ENCODE measurements at places on chromosomes 4 and X. TPM values are rescaled to one million over a fixed set of nuclear protein-coding genes. Genes with fewer than 3 reads are reported as not detected.

- DNase-seq, result no peak
These were observed 229.8 kb downstream of the DKK2 start for GRCh38 chr4:106806158-106806797.

DNA sequence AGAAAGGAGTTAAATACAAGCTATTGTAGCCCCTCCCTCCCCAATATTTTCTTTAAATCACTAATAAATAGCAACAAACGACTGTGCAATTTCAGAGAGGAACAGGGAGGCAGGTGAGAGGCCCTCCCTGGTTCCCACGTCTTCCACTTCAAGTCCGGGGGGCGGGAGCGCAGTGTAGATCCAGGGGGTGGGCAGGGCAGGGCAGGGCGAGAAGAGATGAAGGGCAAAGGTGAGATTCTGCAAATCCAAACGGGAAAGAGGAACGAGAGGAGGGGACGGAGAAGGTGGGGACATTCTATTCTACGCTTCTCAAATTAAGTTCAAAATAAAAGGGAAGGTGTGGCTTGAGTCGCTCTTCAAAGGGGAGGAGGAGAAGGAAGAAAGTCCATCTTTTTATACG lies 6.8 kb downstream of the NKX6-1 start:
- DNase-seq, result no peak

GRCh38 chrX:48911412-48912182 lies at the start of gene SLC35A2:
Gene SLC35A2, minus strand, starts transcription at chrX:48911646. Its CDS starts 10 bp downstream, at chrX:48911636.
- DNase-seq, result peak; percentile 89

- no peak for DNase-seq
These were observed 111.3 kb downstream of the AFF1 start for GRCh38 chr4:87046121-87046551.

- no peak for DNase-seq
These were observed 822.3 kb upstream of the TENM3 start for GRCh38 chr4:181420950-181421349.

- no peak for DNase-seq
These were observed 31.1 kb downstream of the MAML3 start for GRCh38 chr4:140122891-140123290.

GRCh38 chr4:176981074-176981473 lies 188.4 kb upstream of the VEGFC start:
- no peak for DNase-seq

GRCh38 chr4:138952411-138952810 lies 63.2 kb upstream of the NOCT start:
- no peak for DNase-seq

- no peak for DNase-seq
These were observed at the start of gene RS1 for GRCh38 chrX:18672008-18672407. Gene RS1, minus strand, starts transcription at chrX:18672108. Its CDS starts 40 bp downstream, at chrX:18672068.

DNA sequence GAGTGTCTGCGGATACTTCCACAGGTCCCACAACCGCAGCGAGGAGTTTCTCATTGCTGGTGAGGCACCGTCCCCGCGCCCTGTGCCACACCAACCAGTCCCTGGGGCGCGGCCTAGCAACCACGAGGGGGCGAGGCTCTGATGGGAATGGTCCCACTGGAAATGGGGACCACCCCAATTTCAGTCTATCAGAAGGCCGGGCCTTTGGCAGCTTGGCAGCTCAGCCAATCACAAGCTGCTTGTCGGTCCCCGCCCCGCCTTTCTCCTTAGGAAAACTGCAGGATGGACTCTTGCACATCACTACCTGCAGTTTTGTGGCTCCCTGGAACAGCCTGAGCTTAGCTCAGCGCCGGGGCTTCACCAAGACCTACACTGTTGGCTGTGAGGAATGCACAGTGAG lies 3.0 kb downstream of the TIMP1 start:
- DNase-seq, result no peak

DNA sequence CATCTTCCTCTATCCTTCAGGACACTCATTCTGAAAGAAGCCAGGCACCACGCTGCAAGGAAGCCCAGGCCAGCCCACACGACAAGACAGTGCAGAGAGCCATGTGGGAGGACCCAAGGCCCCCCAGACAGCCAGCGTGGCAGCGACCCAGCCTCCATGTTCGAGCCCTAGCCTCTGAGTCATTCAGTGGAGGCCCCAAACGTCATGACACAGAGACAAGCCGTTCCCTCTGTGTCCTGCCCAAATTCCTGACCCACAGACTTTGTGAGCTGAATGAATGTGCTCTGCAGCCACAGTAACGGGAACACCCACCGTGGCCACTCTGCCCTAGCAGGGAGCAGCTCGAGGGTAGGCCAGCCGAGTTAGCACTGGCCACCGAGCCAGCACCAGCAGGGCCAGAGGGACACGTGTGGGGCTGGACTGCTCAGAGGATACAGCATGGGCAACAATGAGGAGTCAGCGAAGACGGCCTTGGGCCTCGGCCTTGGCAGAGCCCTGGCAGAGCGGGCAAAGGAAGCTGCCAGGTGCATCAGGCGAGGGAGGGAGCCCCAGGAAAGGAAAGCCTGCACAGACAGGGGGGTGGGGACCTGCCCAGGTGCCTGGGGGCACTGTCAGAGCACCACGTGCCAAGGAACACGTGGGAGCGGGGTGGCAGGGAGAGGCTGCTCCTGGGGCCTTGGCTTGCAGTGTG lies 8.6 kb downstream of the BLOC1S4 start:
- DNase-seq, result no peak

GRCh38 chr4:23083391-23083790 lies 390.7 kb downstream of the GBA3 start:
- DNase-seq, result no peak

- DNase-seq, result peak; percentile 36
These were observed 265.9 kb downstream of the ADAMTS3 start for GRCh38 chr4:72302981-72303704.

GRCh38 chr4:87240341-87240740 lies 19.9 kb upstream of the KLHL8 start:
- DNase-seq, result no peak

DNA sequence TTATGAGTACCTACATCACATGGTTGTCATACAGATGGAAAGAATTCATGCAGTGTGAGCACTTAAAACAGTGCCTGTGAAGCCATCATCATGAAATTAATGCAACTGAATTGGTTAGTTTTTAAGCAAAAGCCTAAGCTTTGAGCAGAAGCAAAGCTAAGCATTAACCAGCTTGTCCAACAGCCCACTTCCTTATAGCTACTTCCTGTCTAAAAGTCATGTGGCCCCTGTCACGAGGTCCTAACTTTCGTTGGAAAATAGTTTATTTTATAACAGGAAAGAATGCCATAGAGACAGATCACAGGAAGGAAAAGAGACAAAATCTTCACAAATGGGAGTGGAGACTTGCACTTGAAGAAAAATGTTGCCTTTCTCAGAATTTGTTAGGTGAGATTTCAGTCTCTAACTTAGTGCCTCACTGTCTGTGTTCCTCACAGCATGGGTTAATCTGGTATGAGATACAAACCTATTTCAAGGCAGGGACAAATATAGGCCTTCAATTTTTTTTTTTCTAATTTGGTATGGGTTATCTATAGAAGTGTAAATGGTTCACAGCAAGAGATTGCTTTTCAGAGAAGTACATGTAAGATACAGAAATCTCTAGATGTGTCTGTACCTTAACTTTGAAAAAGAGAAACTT lies 27.7 kb upstream of the VCX start:
- DNase-seq, result no peak

DNA sequence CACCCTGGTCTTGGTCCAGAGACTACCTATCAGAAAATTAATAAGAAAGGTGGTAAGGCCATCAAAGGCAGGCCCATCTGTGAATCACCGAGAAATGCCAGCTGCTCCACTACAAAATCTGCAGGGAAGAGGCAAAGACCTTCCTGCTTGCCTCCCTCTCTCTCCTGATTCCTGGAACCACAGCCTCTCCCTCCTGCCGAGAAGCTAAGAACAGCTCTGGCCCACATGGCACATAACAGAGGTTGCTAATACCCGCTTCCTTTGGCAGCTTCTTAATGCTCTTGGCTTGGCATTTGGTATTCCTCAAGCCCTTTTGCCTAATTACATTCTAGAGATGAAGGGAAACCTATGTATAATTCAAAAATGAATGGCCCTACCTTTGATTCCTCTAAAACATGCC lies 32.9 kb downstream of the RAI2 start:
- no peak for DNase-seq

DNA sequence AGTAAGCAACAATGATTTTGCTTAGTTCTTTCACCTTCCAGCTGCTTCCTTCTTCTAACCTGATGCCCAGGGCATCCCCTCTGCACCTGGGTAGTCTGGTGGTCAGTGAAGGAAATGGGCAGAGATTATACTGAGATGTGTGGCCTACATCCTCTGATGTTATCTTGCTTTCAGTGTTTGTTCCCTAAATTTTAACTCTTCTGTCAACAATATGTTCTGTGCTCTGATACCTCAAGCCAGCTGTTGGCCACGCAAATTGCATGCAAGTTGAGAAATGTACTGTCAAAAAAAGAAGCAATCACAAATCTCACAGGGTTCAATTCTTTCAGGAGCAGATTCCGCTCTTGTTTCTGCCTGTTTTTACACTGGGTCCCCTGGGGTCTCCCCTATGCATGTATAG lies 73.8 kb downstream of the FBXW7 start:
- no peak for DNase-seq

- DNase-seq, result no peak
These were observed 558.9 kb upstream of the TENM3 start for GRCh38 chr4:181684310-181684709.

DRD5 gene
- not detected for total RNA-seq

SCRG1 gene
- total RNA-seq, result 0.80 TPM

PNMA6F gene
- total RNA-seq, result not detected

PWWP3B gene
- 0.15 TPM for total RNA-seq

FAM184B gene
- total RNA-seq, result 0.19 TPM

DUSP21 gene
- total RNA-seq, result not detected

PPEF2 gene
- total RNA-seq, result not detected

YY2 gene
- total RNA-seq, result 1.5 TPM

UGT2B17 gene
- total RNA-seq, result 561 TPM

ADGRG2 gene
- 0.24 TPM for total RNA-seq

NPNT gene
- total RNA-seq, result 39.1 TPM

CCDC110 gene
- 3.6 TPM for total RNA-seq

HTN1 gene
- total RNA-seq, result not detected

IL1RAPL1 gene
- 0.24 TPM for total RNA-seq

ZNF732 gene
- total RNA-seq, result not detected
